Stimulated activated CD4-positive, alpha-beta T cell treated with anti-CD3 and anti-CD28 coated beads, TNF-alpha, amount 100 ng/mL, for 1 hour (primary cell): ENCODE measurements at places on chromosomes 11 and 22.

- no peak for DNase-seq
Observed at GRCh38 chr11:118147502-118147901, 5.1 kb downstream of the SCN4B start.

DNA sequence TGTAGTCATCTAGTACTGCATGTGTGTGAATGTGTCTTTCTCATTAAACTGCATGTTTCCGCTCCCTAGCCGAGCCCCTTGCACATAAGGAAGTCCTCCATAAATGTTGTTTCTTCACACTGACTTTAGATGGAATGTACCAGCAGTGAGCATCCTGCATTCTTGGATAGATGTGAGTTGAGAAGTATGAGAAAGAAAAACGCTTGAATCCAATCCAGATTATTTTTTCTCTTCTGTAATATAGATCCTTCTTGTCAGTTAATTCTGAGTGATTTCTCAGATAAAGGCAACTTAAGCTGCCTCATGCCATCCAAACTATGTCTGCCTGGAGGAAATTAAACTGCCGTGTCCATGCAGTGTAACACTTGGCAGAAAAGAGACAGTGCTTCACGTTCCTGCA, 268.1 kb upstream of the ISX start:
- no peak for DNase-seq

GRCh38 chr22:30978304-30978962, 9.4 kb downstream of the TUG1 start:
- no peak for DNase-seq

GRCh38 chr11:115817844-115818468, 313.7 kb upstream of the CADM1 start:
- no peak for DNase-seq

DNA sequence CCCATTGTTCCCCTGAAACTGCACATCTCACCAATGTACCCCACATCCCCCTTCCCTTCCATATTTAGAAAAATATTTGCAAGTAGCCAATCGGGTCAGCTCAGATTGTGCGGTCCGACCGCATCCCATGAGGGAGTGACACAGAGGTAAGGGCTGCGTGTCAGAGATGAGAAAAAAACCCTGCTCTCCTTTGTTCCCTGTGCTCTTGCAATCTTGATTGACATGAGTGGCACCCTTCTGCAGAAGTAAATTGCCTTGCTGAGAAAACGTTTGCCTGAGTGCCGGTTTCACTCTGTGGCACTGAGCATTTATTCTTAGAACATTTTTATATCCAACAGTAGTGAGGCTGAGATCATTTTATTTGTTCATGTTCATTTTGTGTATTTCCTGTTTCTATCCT, 81.6 kb upstream of the CCDC90B start:
- DNase-seq: no peak

GRCh38 chr22:22759371-22759770, 115.0 kb downstream of the GGTLC2 start:
- no peak for DNase-seq

DNA sequence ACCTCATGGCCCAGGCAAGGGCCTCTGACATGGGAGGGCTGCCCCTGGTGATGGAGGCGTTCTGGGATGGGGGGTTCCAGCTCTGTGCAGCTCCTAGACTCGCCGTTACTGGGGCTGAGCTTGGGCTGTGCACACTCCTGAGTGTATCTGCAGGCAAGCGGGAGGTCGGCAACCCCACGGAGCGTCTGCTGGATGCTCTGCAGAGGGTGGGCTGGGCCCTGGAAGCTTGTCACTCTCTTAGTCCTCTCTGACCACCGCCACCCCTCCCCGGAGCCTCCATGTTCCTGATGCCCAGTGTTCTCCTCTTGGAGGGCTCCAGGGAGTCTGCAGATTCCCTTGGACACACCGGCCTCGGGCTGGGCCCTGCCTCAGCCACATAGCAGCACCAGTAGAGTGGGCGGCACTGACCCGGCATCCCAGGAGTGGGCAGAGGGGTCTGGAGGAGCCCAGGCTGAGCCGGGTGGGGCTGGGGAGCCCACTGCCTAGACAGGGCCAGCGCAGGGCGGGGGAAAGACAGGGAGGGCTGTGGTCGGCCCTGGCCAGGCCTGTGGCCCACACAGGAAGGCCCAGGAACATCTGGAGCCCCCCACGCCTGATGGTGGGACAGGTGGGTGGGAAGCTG, 20.6 kb upstream of the MUC5B start:
- no peak for DNase-seq

DNA sequence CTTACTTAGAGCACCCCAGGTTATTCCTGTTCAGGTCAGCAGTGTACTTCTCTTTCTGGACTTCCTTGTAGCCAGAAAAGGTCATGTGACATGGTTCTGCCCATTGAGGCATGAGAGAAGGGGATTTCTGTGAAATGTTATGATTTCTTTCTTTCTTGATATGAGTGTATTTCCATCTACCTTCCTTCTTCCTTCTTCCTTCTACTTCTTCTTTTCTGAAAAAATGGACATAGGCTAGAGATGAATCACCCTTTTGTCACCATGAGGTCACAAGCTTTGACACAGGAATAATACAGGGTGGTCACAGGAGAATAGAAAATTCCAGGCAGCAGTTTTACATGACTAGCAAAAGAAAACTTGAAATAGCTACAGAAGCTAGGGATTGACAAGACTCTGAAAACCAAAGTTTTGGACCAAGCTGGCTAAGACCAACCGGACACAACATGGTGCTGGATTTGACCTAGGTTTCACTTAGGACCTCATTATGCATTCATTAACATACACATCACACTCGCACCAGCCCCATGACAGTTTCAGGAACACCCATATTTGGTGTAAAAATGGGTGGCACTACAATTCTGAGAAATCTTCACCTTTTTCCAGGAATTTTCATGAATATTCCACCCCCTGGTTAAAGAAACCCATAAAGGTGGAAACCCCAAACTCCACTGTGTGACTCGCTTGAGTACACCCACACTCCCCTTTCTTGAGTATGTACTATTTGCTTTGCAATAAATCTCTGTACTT, 21.2 kb upstream of the MAP6 start:
- no peak for DNase-seq

GRCh38 chr11:80559942-80560341, 1119.1 kb upstream of the TENM4 start:
- no peak for DNase-seq

- no peak for DNase-seq
Observed at GRCh38 chr22:18065256-18065655, 12.5 kb upstream of the PEX26 start.

GRCh38 chr22:28981818-28982499, 79.7 kb downstream of the C22orf31 start:
- DNase-seq: no peak

DNA sequence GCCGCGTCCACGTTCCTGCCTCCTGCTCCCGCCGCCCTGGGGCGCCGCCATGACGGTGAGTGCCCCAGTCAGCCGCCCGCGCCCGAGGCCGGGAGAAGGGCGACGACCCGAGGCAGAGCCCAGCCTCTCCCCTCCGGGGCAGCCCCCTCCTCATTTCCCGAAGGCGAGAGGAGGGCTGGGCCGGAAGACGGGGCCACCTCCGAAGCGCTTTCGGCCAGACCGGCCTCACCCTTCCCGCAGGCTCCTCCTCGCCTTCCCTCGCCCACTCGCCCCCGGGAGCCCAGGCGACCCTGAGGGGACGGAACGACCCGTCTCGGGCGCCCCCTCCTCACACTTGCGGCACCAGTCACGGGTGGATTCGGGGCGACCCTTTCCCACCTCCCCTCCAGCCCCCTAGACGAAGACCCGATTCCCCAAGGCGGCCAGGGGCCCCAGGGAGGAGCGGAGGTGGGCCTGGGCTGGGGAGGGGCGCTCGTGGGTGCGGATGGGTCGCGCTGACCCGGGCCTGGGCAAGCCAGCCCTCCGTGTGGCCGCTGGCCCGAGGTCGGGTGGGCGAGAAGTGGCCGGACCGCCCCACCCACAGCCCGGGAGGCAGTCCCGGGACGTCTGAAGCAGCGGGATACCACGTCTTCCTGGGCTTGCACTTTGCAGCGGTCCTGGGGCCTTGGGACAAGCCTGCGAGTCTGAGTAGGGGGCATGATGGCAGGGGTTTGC, 49.7 kb downstream of the TRIOBP start:
- peak; percentile 24 for DNase-seq

- no peak for DNase-seq
Observed at GRCh38 chr11:33651555-33651954, 49.1 kb downstream of the C11orf91 start.

GRCh38 chr11:12909879-12910278, 99.2 kb upstream of the RASSF10 start:
- no peak for DNase-seq

DNA sequence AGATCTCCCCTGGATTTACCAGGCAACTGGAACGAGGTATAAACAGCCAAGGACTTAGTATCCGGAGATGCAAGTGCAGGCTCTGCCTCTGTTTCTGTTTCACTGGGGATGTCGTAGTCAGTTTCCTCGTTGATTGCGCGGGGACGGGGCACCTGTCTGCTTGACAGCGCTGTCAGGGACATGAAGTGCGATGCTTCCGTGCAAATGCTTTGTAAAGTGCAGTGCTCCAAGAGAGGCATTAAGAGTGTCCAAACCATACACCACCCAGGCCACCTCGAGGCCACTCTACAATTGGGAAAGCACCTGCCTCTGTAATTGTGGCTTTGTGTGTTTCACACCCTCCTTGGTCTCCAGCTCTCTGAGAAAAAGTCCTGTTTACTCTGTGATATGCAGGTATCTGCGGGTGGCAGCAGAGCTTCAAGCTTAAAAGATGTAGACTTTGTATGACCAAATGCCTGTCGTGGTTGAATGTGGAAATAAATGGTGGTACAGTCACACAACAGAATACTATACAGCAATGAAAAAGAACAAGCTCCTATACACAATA, 18.6 kb upstream of the CD5 start:
- peak; percentile 40 for DNase-seq

DNA sequence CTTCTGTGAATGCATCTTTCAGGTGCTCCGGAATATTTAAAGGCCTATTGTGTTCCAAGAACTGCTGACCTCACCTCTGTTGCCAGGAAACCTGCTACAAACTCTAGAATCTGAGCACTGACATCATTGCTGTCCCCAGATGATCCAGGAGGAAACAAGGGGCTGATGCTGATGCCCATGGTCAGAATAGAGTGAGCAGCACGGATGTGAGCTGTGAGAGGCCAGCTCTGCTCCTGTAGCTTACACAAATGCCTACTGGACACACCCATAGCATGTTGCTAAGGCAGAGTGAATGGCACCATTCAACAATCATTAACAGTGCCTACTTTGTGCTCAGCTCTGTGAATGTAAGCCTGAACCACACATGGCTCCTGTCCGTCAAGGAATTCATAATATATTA, 276.7 kb upstream of the API5 start:
- DNase-seq: no peak

DNA sequence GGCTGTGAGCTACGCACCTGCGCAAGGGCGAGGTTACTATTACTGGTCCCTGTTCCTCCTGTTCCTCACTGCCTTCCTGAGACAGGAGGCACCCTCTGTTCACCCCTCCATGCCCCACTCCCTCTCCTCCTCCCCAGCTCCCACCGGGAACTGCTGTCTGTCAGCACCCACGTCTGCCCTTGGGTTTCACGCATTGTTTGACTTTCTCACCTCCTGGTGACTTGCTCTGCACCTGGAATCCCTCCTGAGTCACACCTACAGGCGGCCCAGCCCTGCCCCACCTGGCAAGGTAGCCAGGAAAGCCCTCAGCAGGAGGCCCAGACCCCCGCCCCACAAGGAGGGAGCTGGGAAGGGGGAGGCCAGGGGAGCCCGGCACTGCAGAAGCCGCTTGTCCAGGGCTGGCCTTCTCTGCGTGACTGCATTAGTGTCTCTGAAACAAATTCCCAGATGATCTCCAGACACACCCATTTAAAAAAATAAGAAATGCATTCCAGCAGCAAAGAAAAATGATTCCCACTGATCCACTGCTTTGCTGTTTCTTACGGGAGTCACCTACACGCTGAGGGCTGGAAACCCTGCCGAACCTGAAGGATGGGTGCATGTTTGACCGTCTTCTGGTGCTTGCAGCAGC, 86.4 kb downstream of the CELSR1 start:
- DNase-seq: no peak

- no peak for DNase-seq
Observed at GRCh38 chr22:44023404-44024287, 456 bp upstream of the PARVB start.

- DNase-seq: no peak
Observed at GRCh38 chr22:47411006-47411405, 648.6 kb downstream of the TBC1D22A start.

GRCh38 chr11:30478923-30479322, 107.2 kb downstream of the MPPED2 start:
- DNase-seq: no peak

- DNase-seq: no peak
Observed at GRCh38 chr22:40510631-40511364, 125.7 kb downstream of the MRTFA start.

DNA sequence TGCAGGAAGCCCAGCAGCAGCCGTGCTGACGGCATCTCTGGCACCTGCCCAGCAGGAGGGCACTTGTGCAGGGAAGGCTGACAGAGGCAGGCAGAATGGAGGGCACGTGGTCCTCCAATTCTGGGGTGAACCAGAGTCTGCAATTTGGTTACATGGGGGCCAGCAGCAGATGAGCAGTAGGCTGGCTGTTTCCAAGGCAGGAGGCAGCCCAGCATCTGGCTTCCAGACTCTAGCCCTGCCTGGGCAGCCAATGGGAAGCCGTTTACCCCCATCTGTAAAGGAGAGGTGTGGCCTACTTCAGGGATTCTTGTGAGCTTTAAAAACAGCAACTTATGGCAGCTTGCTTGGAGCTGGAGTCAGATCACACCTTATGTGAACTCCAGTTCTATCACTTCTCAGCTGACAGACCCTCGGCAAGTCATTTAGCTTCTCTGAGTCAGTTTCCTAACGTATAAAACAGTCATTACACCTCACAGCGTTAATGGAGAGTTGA, 27.9 kb upstream of the RASL10A start:
- no peak for DNase-seq

DNA sequence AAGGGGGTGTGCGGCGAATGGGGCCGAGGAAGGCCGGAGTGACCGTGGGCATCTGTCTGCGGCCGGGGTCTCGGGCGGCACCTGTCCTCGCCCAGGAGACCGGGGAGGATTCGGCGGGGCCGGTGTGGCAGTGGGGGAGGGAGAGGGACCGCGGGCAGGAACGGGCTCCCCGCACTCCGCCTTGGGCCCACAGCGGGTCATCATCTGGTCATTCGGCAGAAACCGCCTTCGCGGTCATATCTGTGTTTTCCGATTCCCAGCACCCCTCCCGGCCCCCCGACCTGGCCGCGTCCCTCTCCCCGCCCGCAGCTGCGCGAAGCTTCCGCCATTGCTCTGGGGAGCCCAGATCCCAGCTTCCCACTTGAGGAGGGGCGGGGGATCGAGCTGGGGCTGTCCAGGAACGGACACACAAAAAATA, 824 bp upstream of the CBX6 start:
- DNase-seq: no peak

DNA sequence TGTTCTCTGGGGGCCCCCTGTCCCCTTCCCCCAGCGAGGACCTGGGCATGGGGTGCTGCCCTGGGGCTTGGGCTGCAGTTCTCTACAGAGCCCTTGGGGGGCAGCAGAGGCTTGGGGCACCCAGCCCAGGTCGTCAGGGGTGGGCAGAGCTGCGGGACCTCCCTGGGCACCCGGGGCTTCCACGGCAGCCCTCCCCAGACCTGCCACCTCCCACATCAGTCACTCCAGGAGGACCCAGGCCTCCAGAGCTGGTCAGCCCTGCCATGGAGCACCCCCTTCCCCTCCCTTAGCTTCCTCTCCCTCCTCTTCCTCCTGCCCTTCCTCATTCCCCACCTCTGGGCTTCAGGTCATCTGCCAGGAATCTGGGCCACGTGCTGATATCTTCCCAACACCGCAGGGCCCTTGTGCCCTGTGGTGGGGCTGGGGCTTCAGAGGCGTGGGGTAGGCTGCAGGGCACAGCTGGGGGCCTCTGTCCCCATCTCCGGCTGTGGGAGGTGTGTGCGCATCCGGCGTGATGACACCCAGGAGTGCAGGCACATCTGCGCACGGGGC, 5.8 kb downstream of the TSPAN4 start:
- DNase-seq: peak; percentile 37

GRCh38 chr22:40853333-40853732, 3.1 kb downstream of the ST13 start:
- DNase-seq: no peak
